ENCODE measurements at places on chromosomes 3 and 15.
A peak's percentile ranks its signal among the peaks of the same experiment; 100 is the strongest.

- DNase-seq: no peak
Observed at GRCh38 chr3:50602595-50603191, 8.9 kb downstream of the CISH start.

GRCh38 chr3:49397470-49397869 lies 14.3 kb downstream of the RHOA start:
- DNase-seq: peak; percentile 64

DNA sequence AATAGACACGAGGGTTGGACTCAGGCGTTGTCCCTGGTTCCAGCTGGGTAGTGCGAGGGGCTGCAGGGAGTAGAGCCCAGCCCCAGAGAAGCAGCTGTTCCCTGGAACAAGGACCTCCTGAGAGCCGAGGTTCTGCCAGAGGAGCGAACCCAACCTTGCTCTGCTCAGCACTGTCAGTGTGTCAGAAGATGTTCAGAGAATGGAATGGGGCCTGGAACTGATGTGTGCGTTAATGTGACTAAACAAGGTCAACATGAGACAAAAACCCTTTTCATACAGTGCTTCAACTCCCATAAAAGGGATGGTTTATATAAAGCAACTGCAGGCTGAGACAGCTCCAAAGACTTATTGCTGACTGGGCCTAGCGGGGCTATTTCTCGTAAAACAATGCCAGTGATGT lies 35.5 kb upstream of the HACD2 start:
- no peak for DNase-seq

- DNase-seq: no peak
Observed at GRCh38 chr3:85387913-85388505, 429.2 kb downstream of the CADM2 start.

DNA sequence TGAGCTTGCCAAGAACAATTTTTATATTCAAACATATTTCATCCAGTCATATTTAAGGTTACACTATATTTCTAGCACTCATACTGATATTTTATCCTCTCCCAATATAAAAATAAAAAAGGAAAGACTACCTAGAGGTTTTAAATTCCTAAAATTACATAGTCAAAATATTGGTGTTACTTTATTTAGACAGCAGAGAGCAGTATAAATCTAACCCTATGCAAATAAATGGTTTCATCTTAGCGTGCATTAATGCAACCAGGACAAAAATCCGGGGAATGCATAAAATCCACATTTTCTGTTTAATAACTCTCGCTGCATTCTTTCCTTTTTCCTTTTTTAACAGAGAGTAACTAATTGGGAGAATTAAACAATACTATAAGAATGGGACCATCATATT lies 1447.4 kb upstream of the ALCAM start:
- no peak for DNase-seq

DNA sequence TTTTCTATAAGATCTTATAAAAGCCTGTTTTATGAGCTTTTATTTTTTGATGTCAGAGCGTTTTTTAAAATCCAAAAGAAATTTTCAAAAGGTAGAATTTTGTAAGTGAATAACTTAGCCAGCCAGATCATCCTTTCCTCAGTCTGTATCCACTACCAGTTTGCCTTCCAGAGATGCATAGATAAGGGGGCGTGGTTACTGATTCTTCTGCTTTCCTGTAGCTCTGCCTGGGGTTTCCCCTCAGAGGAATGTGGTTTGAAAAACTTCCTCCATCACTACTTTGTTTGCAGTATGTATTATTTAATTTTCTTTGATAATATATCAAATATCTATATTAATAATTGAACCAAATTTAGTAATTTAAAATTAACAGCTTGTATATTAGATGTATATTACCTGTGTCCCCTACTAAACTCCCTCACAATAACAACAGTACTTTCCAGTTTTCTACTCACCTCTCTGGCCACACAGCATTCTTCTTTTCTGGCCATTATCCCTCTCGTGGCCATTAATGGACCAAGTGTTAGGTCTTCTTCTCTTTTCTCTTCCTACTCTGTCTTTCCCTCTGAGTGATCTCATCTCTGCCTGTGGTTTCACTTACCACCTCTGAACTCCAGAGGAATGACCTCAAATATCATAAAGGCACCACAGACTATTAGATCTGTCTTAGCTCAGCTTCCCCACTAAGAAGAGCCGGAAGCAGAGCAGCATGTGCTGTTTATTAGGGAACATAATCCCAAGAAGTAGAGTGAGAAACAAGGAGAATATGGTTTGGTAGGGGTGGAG lies 239.7 kb downstream of the UBE2E2 start:
- DNase-seq: peak; percentile 76

DNA sequence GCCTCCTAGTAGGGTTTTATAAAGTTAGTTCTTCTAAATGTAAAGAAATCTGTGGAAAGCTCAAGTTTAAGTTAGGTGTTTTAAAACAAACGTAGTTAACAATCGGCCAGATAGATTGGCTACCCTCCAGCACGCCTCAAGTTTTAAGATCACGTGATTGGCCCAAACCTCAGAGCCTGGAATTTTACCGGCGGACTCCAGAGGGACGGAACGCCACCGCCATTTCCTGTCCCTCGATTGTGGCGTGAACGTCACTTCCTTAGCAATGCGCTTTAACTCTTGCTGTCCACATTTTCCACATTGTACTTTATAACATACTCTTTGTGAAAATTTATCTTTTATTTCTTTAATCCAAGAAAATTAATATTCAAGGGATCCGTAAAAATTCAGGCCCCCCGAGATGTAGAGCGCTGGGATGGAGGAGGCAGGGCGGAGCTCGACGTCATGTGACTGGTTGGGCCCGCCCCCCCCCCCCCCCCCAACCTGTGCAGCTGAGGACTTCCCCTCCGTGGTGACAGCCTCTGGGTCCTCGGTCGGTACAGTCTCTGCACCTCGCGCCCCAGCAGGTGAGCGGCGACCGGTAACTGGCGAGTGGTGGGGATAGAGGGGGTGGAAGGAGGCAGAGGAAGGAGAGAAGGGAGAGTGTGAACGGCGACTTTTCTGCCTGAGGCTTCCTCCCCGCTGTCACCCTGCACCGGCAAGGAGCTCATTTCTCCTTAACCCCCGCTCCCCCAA lies at the start of gene ATP6V1A:
Gene ATP6V1A, plus strand, starts transcription at position 488 of the 735 bp plus-strand sequence. CDS start 31,719 bp downstream, outside the sequence.
- peak; percentile 97 for DNase-seq

- DNase-seq: no peak
Observed at GRCh38 chr15:43808960-43809678, 8.7 kb downstream of the HYPK start.

GRCh38 chr3:19229086-19229485 lies 80.8 kb downstream of the KCNH8 start:
- no peak for DNase-seq

- DNase-seq: no peak
Observed at GRCh38 chr15:99433026-99433756, 132.6 kb upstream of the MEF2A start.

GRCh38 chr3:8320711-8321458 lies 180.7 kb upstream of the LMCD1 start:
- no peak for DNase-seq

GRCh38 chr3:42257007-42257406 lies 9.0 kb downstream of the CCK start:
- no peak for DNase-seq

GRCh38 chr15:63287109-63287508 lies 9.7 kb downstream of the APH1B start:
- DNase-seq: peak; percentile 65

- no peak for DNase-seq
Observed at GRCh38 chr15:79373728-79374127, 58.4 kb upstream of the MINAR1 start.

- DNase-seq: no peak
Observed at GRCh38 chr3:138938056-138938876, 8.7 kb downstream of the FOXL2 start.

- DNase-seq: peak; percentile 32
Observed at GRCh38 chr3:10263646-10264363, 15.5 kb downstream of the TATDN2 start.

GRCh38 chr3:46895204-46895660 lies 17.7 kb downstream of the PTH1R start:
- peak; percentile 59 for DNase-seq

DNA sequence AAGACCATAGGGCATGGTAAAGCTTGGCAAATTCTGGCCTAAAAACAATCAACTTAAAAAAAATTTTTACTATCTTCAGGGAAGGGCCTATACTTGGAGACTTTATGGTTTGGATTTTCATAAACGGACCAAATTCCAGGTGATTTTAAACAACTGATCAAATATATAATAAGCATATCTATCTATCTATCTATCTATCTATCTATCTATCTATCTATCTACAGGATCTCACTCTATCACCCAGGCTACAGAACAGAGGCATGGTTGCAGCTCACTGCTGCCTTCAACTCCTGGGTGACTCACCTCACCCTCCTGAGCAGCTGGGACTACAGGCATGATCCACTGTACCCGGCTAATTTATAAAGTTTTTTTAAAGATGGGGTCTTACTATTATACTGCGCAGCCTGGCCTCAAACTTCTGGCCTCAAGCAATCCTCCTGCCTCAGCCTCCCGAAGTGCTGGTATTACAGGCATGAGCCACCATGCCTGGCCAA lies 6.7 kb downstream of the SPPL2A start:
- DNase-seq: peak; percentile 22

- peak; percentile 21 for DNase-seq
Observed at GRCh38 chr3:56862352-56863062, 60.8 kb upstream of the ARHGEF3 start.

DNA sequence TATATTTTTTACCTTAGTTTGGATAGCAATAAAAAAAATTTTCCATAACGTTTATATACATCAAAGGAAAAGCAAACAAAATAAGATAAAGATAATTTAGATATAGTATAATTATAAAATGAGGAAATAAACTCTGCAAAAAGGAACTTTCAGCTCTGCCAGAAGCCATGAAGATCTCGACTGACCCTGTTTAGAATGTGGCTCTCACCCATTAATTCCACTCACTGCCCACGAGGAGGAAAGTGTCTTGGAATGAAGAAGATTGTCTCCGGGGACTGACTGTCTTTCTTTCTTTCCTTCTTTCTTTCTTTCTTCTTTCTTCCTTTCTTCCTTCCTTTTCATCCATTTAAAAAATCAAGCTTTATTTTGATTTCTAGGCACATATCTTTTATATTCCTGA lies 20.1 kb upstream of the PRR20G start:
- no peak for DNase-seq

- DNase-seq: peak; percentile 64
Observed at GRCh38 chr3:168878655-168879054, 782.9 kb upstream of the GOLIM4 start.

DNA sequence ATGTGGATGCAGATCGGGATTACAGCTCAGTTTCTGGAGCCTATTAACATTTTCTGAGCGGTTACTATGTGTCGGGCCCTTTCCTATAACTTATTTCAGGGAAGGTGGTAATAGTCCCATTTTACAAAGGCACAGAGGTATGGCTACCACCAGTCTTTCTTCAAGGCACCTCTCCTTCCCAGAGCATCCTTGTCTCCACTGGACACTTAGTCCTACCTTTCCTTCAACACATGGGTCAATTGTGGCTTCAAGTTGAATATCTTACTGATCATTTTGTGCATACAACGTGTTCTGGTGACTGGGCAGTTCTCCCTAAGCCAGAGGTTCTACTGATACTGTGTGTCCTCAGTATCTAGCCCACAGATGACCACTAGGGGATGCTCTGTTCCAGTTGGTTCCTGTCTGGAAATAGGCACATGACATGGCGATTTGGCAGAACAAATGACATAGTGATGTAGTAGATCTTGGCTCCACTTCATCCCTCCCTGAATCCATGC lies 60.7 kb upstream of the CMTM8 start:
- DNase-seq: peak; percentile 76

DNA sequence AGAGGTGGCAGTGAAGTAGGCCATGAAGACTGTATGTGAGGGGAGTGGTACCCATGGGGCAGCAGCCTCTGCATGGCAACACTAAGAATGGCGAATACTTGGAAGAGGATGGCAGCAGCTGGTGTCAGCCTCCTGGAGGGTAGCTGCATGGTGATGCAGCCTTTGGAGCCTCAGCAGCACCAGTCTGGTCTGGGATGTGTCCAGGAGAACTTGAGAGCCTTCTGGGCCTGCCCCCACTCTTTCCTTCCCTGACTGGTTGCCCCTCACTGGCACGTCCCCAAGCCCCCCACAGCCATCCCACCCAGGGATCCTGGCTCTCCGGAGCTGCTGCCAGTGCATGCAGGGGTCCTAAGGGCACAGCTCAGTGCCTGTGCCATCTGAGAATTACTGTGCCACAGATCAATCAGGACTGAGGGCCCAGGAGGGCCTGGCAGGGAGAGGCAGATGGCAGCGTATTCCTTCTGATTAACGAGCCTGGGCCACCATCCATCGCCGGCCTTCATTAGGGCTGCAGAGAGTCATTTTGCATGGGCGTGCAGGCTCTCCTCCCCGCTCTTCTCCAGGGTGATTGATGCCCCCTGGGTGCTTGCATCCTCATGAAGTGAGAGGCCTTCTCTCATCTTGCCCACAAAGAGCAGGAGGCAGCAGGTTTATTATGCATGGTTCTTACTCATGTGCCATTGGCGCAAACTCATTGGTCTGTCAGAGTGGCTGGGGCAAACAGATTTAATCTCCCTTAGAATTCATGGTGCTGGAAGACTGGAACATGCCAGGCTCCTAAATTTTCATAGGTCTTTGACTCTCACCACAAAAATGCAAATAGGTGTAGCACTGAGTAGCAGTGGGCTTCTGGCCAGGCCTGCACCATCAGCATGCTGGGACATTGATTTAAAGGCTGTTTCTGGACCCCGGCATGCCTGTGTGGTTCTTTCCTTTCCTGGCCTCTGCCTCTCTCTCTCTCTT lies 116.8 kb downstream of the EPHB1 start:
- no peak for DNase-seq

GRCh38 chr15:65101411-65101890 lies 13.5 kb downstream of the UBAP1L start:
- peak; percentile 33 for DNase-seq

DNA sequence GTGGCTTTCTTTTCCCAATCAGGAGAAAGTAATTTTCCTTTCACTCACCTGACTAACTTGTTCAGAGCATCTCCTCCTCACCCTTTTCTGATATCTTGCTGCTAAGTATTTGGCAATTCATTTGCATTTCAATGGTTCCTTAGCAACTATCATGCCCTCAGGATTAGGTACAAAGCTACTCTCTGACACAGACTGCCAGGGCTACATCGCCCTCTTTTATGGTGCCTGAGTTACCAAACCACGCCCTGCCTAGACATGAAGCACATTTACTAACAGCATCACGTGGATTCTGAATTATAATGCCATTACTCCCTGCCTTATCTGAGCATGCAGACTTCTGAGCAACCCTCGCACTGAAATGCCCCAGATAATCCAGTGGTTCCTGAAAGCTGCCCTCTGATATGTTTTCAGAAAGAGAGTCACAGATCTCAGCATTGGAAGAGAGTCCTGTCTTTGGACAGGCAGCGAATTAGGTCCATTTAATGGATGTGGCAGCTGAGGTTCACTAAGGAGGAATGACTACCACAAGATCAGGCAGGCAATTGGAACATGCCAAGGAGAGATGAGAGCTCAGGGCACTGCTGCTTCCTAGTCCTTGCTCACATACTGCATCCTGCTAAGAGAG lies 14.5 kb downstream of the EPHB1 start:
- DNase-seq: no peak

DNA sequence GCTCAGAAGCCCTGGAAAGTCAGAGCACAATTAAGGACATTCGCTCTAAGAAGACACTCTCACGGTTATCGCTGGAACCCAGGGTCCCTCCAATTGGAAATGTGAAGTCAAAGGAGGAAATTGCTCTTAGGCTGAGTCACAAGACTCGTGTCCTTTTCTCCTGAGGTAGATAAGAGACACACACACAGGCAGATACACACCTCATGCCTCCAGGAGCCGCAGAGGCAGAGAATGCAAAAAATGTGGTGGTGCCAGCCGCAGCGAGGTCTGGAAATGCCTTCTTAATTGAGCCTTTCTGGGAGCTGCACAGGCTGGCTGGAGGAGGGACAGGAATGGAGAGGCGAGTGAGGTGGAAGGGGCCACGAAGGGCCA lies 189.3 kb downstream of the OPA1 start:
- no peak for DNase-seq
